ENCODE measurements at places on chromosomes 3 and 15.

DNA sequence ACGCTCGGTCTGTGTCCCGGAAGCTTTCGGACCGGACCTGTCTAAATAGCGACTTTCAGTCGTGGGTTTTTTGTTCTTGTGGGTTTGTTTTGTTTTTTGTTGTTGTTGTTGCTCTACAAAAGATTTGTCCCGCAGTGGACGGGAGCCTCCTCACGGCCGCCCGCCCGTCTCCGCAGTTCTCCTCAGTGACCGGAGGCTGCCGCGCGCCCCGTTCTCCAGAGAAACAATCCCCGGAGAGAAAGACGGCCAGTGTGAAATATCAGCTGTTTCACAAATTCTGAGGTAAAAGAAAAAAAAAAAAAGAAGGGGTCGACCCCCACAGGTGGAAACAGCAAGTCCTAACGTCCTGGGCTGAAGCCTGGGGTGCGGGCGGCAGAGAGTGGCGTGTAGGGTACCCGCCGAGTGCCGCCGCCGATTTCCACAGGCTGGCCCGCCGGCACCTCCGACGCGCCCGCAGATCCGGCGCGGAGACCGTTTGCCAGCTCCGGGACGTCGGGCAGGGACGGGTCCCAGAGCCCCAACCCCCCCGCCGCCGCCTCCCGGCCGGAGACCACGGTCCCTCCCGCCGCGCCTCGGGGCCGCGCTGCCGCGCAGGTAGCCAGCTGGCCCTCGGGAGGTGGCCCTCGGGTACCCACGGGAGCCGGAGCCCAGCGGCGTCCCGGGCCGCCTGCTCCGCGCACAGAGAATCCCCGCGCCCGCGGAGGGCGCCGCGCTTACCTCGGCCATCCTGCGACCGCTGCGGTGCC lies 478 bp downstream of the BNC1 start:
- DNase-seq, result no peak

- DNase-seq, result no peak
These were observed 17.8 kb downstream of the SPTBN5 start for GRCh38 chr15:41876007-41876406.

DNA sequence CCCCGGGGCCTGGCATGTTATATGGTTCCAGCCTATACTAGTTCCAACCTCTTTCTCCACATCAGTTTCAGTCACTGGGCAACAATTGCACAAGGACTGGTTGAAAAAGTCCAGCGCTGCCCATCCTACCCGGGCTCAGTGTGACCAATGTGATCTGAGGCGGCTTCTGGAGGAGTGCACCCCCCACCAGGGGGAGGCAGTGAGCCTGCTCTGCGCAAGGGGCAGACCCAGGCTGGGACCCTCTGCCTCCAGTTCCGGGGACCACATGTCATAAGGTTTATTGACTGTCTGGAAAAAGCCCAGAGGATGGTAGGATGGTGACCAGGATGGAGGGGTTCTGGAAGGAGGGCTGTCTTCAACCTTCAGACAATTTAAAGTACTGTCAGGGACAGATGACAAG lies 25.6 kb upstream of the NR2E3 start:
- no peak for DNase-seq

DNA sequence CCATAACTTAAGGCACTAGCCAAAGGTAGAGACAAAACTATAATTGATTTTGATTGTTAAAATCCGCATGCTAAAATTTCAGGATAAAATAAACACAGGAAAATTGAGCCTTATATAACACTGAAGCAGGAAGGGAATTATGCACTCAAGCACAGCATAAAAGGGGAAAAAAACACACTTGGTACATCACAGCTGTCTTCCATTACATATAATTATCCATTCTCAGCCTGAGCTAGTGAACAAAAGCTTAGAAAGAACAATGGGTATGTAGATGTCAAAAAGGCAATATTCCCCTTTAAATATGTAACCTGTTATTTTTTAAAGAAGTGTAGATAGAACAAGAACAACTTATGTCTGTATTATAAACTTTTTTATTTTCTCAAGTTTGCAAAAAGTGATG lies 899.2 kb downstream of the ROBO1 start:
- DNase-seq, result no peak

- DNase-seq, result peak; percentile 23
These were observed 8.2 kb upstream of the ZNF589 start for GRCh38 chr3:48232734-48233133.

- no peak for DNase-seq
These were observed 134.0 kb downstream of the PGPEP1L start for GRCh38 chr15:98873441-98874218.

GRCh38 chr3:138412821-138413551 lies 21.4 kb upstream of the ESYT3 start:
- DNase-seq, result no peak

All from cerebellar nuclear complex (tissue), 1 donor.